ENCODE measurements at places on chromosomes 2 and 18.

- no peak for DNase-seq
These were observed 29.9 kb upstream of the ZNG1B start for GRCh38 chr2:113407446-113408099.

- DNase-seq: no peak
These were observed 21.2 kb downstream of the PRELID3A start for GRCh38 chr18:12428923-12429322.

- no peak for DNase-seq
These were observed at the start of gene PAX3 for GRCh38 chr2:222298311-222299150. PAX3 (minus strand) TSS chr2:222298998; CDS start chr2:222298615, 383 bp downstream.

- DNase-seq: no peak
These were observed 56.8 kb downstream of the MRPL33 start for GRCh38 chr2:27828305-27828704.

Measured in CD4-positive, alpha-beta T cell treated with Interleukin-4 for 4 hours (primary cell).